ENCODE measurements at places on chromosomes 13 and 19.

GRCh38 chr19:47240556-47240955 is 9.6 kb upstream of the BBC3 start:
- DNase-seq, result no peak

DNA sequence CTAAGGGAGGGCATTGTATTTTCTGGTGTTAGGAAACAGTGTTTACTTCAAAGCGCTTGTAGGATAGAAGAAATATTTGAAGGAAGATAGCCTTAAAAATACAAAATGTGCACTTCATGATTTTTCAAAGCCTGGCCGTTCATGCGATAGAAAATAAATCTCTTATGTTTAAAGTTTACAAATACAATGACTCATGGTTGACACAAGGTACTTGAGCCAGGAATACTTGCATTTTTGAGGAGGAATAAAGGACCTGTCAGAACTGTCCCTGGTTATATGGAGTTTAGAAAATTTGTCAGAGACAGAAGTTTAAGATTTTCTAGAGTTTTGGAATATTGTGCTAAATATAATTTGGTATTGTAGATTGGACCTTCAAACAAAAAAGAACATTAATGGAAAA is 1223.2 kb upstream of the SLC10A2 start:
- no peak for DNase-seq

- DNase-seq, result no peak
Observed at GRCh38 chr19:49579947-49580263, 451 bp downstream of the NOSIP start.

- no peak for DNase-seq
Observed at GRCh38 chr13:95533545-95534160, 18.9 kb upstream of the CLDN10 start.

DNA sequence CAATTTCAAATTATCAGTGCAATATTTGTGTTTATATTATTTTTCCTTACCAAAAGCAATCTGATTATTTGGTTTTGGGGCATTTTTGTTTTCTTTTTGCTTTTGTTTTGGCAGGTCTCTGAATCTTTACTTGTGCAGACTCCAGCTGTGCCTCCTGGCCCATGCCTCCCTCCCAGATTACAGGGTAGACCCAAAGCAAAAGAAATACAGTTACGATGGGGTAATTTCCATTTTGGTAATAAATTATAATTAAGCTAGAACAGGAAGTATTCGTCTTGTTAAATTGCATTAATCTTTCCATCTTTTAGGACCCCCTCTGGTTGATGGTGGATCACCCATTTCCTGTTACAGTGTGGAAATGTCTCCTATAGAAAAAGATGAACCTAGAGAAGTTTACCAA is 29.2 kb upstream of the MLNR start:
- no peak for DNase-seq

GRCh38 chr19:31749231-31749630 is 400.0 kb upstream of the TSHZ3 start:
- no peak for DNase-seq

DNA sequence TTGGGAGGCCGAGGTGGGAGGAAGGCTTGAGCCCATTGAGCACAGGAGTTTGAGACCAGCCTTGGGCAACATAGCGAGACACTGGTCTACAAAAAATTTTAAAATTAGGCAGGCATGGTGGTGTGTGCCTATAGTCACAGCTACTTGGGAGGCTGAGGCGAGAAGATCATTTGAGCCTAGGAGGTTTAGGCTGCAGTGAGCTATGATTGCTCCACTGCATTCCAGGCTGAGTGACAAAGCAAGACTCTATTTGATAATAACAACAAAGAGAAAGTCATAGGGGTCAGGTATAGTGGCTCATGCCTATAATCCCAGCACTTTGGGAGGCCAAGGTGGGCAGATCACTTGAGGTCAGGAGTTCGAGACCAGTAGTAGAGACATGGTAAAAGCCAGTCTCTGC is 4.6 kb upstream of the SLC44A2 start:
- DNase-seq, result no peak

- DNase-seq, result no peak
Observed at GRCh38 chr19:11457115-11457514, 21.7 kb downstream of the PRKCSH start.

DNA sequence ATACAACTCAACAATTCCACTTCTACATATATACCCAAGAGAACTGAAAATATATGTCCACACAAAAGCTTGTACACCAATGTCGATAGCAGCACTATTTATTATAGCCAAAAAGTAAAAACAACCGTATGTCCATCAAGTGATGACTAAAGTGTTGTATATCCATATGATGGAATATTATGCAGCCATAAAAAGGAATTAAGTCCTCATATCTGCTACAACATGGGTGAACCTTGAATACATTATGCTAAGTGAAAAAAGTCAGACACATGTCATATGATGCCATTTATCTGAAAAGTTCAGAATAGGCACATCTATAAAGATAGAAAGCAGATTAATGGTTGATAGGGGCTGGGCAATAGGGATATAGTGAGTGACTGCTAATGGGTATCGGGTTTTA is 204.5 kb downstream of the KCNRG start:
- DNase-seq, result no peak

DNA sequence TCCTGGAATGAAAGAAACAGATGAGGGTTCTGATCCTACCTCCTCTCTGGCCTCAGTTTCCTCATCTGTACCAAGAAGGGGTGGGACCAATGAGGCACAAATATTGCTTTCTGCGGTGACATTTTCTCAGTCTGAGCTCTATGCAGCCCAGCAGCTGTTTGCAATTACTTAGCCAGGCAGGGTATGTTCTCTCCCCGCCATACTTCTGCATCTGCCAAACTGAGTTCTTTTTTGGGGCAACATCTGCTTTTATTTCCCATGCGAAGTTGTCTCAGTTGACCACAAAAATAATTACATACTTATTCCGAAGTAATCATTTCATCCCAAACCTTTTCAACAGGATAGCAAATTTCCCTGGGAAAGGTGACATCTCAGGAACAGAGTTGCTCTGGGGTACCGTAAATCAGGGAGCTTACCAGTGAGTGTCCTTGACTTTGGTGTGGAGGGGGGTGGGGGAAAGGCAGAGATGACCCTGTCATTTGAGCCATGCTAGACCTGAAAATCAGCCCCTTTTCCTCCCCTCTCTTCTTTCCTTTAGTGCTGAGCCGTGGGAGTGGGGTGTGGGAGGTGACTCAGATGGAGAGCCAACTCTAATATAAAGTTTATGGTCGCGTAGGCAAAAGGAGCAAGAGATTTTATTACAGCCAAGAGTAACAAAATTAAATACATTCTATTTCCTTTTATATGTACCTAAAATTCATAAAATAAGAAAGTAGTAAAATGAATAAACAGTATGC is 165.7 kb upstream of the KL start:
- DNase-seq, result no peak

DNA sequence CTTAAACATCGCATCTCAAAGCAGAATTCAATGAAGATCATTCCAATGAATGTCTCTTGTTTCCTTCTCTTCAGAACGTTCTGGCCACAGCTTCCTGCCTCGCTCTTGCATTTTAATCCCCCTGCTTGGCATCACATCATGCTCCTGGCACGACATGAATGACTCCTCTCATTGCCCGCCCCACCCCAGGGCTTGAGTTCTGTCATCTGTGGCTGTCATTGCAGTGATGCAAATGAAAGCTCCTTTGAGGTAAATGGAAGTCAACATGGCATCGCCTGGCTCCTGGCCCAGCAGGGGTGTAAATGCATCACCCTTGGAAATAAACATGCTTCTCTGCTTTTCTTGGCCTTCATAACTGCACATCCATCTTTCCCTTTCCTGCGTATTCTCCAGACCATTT is 48.6 kb downstream of the SCEL start:
- no peak for DNase-seq

GRCh38 chr19:50550594-50550966 is 17.7 kb downstream of the LRRC4B start:
- DNase-seq, result no peak

DNA sequence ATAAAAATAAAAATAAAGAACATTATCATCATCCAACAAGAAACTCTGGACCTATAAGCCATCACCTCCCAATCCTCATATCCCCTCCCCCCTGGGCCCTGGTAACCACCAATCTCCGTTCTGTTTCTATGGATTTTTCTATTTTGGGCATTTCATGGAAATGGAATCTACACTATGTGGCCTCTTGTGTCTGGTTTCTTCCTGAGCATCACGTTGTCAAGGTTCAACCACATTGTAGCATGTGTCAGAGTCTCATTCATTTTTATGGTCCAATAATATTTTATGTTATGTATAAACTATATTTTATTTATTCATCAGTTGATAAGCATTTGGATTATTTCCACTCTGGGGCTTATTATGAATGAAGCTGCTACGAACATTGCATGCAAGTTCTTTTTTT is 26.9 kb downstream of the SULT2B1 start:
- DNase-seq, result no peak

GRCh38 chr13:82717249-82717648 is 1165.0 kb downstream of the SLITRK1 start:
- DNase-seq, result no peak

DNA sequence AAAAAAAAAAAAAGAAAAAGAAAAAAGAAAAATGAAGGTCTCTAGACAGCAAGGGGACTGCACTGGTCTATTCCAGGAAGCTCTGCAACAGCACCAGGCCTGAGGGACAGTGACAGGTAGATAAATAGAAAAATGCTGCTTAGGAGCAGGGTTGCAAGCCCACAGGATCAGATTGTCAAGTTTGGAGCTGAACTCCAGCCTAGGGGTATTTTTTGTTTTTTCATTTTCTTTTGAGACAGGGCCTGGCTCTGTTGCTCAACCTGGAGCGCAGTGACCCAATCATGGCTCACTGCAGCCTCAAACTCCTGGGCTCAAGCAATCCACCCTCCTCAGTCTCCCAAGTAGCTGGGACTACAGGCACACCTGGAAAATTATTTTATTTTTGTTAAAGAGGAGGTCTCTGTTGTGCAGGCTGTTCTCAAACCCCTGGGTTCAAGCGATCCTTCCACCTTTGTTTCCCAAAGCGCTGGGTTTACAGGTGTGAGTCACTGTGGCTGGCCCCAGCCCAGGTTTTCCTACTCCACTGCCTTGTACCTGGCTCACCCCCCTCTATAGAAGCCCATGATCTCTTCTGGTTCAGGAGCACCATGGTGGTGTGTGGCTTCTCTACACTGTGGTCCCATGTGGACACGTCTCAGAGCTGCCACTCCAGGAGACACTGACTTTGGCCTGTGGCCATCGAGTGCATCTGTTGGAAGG is 23.9 kb downstream of the POP4 start:
- no peak for DNase-seq

- DNase-seq, result no peak
Observed at GRCh38 chr13:112799394-112799793, 109.6 kb downstream of the ATP11A start.

GRCh38 chr13:32837973-32838927 is 178.0 kb upstream of the KL start:
- DNase-seq, result no peak

GRCh38 chr13:89966524-89966923 is 1381.0 kb upstream of the MIR17HG start:
- DNase-seq, result no peak

GRCh38 chr19:5571777-5572176 is 4.0 kb upstream of the TINCR start:
- no peak for DNase-seq

GRCh38 chr13:46496086-46496485 is 56.9 kb upstream of the LRCH1 start:
- no peak for DNase-seq

- no peak for DNase-seq
Observed at GRCh38 chr19:34512254-34512822, 30.8 kb downstream of the WTIP start.

DNA sequence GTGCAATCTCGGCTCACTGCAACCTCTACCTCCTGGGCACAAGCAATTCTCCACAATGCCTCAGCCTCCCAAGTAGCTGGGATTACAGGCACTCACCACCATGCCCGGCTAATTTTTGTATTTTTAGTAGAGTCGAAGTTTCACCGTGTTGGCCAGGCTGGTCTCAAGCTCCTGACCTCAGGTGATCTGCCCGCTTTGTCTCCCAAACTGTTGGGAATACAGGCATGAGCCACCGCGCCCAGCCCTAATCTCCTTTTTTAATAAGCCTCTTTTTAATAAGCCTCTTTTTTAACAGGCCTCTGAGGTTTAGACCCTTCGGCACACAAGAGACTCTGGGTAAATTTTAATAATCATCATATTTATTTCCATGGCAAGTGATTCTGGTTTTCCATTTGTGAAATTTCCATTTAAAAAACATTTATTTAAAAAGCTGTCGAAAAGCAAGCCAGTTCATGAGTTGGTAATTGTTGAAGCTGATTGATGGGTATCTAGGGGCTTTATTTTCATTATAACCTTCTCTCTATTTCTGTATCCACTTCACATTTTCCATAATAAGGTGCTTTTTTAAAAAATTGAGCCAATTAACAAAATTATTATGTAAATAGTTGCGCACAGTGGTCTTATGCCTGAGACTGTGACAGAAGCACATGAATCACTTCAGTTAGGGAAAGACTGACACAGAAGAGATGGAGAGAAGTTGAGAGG is 11.8 kb downstream of the POU2F2 start:
- DNase-seq, result no peak

DNA sequence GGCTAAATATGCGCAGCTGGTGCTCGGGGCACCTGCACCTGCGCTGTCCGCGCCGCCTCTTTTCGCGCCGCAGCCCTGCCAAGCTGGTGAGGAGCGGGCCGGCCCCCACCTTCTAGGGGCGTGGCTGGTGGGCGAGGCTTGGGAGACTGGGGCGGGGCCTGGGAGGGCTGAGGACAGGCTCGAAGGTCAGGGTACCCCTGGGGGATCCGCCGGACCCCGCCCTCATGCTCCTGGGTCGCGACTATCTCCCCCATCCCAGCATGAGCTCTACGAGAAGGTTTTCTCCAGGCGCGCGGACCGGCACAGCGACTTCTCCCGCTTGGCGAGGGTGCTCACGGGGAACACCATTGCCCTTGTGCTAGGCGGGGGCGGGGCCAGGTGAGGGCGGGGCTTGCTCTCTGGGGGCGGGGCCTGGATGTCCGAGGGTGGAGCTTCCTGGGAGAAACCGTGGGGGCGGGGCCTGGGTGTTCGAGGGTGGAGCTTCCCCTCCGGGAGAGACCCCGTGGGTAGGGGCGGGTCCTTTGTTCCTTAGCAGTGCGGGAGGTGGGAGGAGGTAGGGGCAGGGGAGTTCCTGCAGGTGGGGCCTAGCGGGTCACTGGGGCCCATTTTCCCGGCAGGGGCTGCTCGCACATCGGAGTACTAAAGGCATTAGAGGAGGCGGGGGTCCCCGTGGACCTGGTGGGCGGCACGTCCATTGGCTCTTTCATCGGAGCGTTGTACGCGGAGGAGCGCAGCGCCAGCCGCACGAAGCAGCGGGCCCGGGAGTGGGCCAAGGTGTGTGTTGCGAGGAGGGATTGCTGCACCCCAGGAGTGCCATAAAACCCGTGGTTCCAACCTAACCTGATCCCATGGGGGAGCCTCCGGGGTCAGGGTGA is 19.7 kb downstream of the PNPLA6 start:
- DNase-seq, result no peak

- DNase-seq, result no peak
Observed at GRCh38 chr13:21365574-21365973, 93.5 kb downstream of the ZDHHC20 start.
